ENCODE measurements at places on chromosomes 7 and 10.

DNA sequence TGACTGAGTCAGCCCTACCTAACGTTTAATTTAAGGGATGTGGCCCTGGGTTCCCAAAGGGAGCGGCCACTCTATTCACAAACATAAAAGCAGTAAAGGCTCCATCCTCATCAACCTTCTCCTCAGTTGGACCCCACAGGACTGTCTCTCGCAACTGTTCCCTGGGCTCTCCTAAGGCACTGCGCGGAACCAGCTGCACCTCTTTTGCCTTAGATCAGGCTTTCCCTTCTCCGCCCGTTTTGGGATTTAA lies 689 bp upstream of the GTPBP4 start:
- no peak for DNase-seq

GRCh38 chr7:134245253-134245652 lies 71.5 kb downstream of the SLC35B4 start:
- DNase-seq, result no peak

DNA sequence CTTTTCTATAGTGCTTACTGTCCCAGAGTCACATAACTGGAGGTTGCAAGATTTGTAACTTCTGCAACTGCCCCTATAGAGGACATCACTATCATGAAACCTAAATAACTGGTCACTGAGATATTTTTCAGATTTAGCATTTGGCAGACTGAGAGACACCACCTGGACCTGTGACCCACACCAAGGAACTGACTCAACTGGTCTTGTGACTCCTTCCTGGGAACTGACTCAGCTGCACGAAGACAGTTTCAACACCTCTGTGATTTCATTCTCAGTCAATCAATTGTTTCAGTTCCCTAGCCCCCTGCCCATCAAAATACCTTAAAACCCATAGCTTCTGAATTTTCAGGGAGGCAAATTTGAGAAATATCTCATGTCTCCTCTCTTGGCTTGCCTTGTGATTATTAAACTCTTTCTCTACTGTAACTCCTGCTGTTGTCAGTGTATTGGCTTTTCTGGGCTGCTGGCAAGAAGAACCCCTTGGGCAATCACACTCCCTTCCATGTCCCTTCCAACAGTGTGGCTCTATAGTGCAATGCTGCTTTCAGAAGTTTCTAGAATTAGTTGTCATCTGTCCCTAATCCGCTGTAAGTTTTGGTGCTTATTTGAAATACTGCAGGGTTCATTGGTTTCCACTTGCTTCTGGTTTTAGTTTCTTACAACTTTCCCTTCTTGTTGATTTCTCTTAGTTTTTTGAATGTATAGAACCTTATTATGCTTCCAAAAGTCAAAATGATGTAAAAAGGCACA lies 127.8 kb upstream of the ADCY1 start:
- no peak for DNase-seq

DNA sequence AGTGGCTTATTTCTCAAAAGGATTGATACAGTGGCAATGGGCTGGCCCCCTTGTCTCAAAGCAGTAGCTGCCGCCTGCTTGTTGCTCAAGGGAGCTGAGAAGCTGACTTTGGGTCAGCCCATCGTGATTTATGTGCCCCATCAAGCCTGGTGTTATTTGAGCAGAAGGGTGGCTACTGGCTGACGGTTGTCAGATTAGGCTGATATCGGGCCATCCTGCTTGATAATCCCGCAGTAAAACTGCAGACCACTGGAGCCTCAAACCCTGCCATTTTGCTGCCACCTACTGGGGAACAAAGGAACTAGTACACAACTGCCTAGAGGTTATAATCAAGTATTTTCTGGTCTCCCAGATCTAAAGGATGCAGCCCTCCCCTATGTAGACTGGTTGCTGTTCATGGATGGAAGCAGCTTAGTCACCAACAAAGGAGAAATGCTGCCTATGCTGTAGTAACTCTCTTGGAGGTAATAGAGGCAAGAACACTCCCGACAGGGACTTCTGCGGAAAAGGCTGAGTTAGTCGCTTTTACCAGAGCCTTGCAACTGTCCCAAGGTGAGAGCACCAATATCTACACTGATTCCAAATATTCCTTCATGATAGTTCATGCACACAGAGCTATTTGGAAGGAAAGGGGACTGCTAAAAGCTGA lies 65.9 kb upstream of the ZNF92 start:
- peak; percentile 73 for DNase-seq

Measured in brain (organoid and tissue), 16 donors.